Vagina (tissue), 2 donors: ENCODE measurements at places on chromosomes 4 and X. TPM values are rescaled to one million over a fixed set of nuclear protein-coding genes. Genes with fewer than 3 reads are reported as not detected.

DNA sequence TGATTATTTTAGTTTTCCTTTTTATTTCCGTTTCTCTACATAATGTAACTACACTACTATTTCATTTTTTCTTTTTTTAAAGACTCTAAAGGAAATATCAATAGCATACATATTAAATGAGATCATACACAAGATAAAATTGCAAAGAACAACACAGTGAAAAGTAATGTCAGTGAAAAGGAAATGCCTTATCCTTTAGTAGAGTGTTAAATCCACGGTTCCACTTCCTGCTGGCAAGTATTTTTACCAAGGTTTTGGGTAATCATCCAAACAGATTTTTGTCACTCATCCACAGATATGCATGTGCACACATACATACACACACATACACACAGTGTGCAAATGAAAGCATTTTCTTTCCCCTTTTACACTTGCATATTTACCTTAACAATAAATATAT lies 548.9 kb downstream of the PPP4R3C start:
- no peak for DNase-seq

- DNase-seq = no peak
These were observed at the start of gene SMR3A for GRCh38 chr4:70360460-70360859. SMR3A (plus strand) TSS chr4:70360760; CDS start chr4:70362116, 1,356 bp downstream.

DNA sequence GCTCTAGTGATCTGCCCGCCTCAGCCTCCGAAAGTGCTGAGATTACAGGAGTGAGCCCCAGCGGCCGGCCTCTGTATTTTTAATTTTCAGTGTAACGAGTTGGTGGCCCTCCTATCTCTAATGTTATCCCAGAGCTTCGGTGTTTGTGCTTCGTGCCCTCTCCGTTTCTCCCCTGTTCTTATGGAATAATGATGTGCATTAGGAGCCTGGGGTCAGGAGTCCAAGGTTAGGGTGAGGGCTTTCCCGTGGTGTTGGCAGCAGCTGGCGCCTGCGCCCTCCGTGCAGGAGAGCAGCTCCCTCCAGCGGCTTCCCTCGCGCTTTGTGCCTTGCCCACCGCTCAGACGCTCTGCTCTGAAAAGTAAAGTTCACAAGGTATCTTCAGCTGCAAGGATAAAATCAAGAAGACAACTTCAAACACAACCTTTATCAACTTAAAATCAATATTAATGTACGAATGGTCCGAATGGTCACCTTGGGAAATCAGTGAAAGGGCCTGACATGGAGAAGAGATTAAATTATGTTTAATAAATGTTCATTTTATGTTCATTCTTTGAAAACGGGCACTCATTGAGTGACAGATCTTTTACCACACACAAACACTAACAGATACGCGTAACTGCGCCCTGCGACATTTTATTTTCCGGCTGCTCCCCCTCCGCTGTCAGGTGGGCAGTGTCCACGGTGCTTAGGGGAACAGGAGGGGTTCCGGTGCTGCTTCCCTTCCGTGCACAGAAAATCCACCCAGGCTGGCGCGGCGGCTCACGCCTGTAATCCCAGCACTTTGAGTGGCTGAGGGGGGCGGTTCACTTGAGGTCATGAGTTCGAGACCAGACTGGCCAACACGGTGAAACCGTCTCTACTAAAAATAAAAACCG lies 62.4 kb downstream of the TRAPPC11 start:
- DNase-seq = no peak

- DNase-seq = no peak
These were observed 7.5 kb downstream of the BCOR start for GRCh38 chrX:40090050-40090804.

ITM2A gene
- total RNA-seq = 89.4 TPM

DNA sequence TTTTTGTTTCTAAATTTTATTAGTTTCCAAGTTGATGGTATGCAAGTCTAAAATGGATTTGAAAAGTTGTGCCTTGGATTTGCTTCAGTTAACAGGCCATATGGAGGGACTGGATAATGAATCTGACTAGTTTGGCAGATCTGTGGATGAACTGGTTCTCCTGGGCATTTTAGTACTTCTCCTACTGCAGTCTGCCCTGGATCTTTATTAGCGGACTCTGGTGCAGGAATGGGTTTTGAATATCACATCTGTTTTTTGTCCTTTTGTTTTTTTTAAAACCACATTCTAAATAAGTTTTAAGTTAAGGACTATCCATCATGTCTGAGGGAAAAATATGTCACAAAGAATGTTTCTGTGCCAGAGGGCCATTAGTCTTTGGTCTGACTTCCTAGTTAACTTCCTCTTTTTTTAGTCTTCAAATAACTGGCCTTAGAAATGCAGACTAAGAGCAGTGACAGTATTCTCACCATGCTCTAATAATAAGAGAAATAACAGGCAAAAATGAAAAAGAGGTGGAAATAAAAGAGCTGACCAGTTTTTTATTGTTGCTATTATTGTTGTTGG lies 13.9 kb upstream of the DCK start:
- DNase-seq = no peak

DNA sequence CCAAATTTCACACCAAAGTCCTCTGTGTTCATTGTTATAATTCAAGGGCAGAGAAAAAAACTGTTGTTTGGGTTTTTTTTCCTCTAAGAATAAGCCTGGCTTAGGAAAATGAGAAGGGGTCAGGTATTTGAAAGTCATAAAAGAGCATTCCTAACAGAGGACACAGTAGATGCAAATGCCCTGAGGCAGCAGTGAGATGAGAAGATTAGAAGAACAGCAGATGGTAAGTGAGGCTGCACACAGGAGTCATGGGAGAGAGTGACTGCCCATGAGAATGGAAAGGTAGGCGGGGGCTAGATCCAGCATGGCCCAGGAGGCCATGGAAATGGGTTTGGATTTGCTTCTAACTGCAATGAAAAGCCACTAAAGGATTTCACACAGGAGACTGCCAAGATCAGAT lies 107.5 kb upstream of the RBPJ start:
- no peak for DNase-seq

DUSP9 gene
- total RNA-seq = 0.74 TPM

TMPRSS11A gene
- total RNA-seq = 26.0 TPM

RBM46 gene
- total RNA-seq = not detected

DNA sequence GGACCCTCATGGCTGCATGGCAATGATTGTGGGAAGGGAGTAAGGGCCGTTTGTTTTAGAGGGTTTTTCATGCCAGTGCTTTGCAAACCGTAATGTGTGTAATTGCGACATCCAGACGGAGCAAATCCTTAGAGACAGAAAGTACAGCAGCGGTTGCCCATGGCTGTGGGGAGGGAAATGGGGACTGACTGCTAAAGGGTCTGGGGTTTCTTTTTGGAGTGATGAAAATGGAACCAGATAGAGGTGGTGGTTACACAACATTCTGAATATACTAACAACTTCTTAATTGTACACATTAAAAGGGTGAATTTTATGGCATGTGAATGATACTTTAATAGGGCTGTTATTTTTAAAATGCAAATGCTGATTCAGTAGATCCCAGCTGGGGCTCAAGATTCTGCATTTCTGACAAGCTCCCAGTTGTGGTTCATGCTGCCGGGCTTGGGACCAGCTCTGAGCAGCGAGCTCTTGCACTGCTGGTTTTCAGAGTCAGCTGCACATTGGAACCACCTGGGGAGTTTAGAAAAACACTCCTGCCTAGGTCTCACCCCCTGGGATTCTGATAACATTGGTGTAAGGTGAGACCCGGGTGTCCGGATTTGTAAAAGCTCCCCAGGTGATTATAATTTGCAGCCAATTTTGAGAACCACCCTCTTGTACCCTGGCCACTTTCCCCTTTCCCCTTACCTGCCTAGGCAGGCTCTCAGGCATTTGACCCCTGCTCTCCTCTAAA lies 47.7 kb downstream of the PRPS1 start:
- DNase-seq = no peak

ANAPC10 gene
- total RNA-seq = 17.4 TPM

- DNase-seq = no peak
These were observed 50.7 kb downstream of the AMOT start for GRCh38 chrX:112789931-112790330.

DNA sequence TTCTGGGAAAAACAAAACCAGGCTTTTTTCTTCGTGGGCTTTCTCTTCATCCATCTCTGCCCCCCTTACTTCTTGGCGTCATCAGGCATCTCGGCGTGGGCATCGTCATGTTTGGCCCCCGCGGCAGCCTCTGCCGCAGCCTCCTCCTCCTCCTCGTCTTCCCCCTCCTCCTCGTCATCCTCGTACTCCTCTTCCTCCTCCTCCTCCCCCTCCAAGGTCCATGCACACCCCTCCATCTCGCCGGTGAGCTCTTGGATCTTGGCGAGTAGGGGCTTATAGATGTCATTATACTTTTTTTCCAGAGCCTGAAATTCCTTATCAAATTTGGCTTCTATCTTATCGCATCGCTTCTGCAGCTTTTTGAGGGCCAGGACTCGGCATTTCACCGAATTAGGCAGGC lies 488 bp downstream of the NAP1L5 start:
- no peak for DNase-seq

DNA sequence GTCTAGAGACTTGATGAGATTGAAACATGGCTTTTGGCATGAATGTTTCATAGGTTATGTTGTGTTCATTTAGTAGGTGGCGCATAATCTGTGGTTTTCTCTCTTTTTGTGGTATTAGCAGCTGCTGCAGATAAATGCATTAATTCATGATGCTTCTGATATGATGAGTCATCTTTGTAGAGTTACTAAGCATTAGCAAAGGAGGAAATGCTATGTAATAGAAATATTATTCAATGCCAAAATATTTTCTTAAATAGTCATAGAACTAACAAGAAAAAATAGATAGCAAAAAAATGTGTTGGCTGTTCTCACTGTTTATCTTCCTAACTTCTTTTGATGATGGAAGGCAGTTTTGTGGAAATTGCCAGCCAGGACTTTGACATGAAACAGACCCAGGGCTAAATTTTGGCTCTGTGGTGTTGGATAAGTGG lies 3.6 kb downstream of the ZXDB start:
- no peak for DNase-seq

DNA sequence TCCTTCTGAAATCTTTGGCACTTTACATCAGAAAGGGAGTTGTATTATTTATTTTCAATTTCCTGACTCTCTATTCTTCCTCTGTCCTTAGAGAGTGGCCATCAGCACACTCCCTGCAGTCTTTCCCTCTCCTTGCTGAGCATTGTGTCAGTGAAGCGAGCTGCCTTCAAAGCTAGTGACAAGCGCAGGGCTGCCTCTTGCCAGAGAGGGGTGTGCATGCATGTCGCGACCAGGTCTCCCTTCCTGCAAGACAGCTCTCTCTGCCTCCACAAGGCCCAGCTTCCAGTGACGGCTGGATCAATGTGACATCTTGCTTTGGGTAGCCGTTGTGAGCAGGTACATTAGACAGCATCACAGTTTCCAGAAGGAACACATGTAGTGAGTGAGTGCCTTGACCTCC lies 810.9 kb upstream of the TENM3 start:
- no peak for DNase-seq

GRCh38 chrX:135295238-135295943 lies 13.9 kb upstream of the ETDC start:
- DNase-seq = no peak

DNA sequence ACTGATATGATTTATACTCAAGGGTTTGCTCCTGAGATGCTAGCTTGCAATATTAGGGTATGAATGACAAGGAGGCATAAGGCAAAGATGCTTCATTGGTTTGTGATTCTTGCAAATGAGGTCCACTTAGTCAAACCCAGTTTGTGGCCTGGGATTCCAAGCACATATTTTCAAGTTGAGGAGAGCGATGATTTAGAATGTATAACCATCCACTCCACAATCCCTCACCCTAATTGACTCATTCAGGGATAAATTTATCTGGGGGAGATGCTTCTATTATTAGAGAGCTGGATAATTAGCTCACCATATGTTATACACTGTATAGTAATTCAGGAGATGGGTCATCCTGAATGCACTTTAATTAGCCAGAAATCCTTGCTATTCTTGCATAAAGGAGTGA lies 118.3 kb upstream of the PUDP start:
- DNase-seq = no peak

DNA sequence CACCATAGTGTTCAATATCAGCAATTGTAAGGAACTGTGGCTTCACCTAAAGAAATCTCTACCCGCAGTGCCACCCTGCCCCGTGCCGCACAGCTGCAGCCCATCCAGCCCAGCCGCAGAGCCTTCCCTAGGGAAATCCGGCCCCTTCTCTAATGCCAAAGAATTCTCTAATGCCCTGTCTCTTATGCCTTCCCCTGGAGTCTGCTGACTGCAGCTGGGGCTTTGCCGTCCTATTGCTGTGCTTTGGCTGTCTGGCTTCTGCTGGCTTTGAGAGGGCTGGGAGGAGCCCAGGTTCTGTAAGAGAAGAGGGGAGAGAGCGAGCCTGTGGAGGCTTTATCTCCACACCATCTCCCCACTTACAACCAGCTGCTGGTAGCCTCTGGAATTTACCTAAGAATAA lies 85.9 kb upstream of the HELT start:
- DNase-seq = peak; percentile 54

NAP1L5 gene
- 9.1 TPM for total RNA-seq

STATH gene
- not detected for total RNA-seq

TMEM35A gene
- 5.4 TPM for total RNA-seq

- no peak for DNase-seq
These were observed 17.7 kb downstream of the ACSL1 start for GRCh38 chr4:184807797-184808712.

DRP2 gene
- 1.5 TPM for total RNA-seq

ZDHHC15 gene
- 3.4 TPM for total RNA-seq

DNA sequence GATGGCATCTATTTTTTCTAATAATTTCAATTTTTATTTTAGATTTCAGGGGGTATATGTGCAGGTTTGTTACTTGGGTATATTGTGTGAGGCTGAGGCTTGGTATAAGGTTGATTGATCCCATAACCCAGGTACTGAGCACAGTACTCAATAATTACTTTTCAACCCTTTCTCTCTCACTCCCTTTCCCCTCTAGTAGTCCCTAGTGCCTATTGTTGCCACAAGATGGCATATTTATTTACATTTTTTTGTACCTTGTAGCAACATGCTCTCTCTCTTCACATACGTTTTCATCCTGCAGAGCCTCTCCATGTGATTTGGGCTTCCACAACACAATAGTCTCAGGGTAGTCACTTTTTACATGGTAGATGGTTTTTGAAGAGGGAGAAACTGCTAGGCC lies 172.0 kb downstream of the ATOH1 start:
- no peak for DNase-seq

TBCK gene
- 36.1 TPM for total RNA-seq

GALNTL6 gene
- total RNA-seq = 0.74 TPM

CNGA1 gene
- total RNA-seq = 2.0 TPM

CCDC110 gene
- total RNA-seq = 1.2 TPM

LONRF3 gene
- total RNA-seq = 9.8 TPM

GRCh38 chrX:150365051-150365989 lies 2.2 kb downstream of the MAMLD1 start:
- DNase-seq = peak; percentile 81

- no peak for DNase-seq
These were observed 243.0 kb upstream of the KCNIP4 start for GRCh38 chr4:22191565-22191964.

- no peak for DNase-seq
These were observed 39.5 kb downstream of the PCYT1B start for GRCh38 chrX:24607616-24608015.

ARHGAP24 gene
- 40.0 TPM for total RNA-seq

RBM47 gene
- total RNA-seq = 61.1 TPM
